Muscle of arm (tissue), 14 donors: ENCODE measurements at places on chromosomes 12 and 14. TPM values are rescaled to one million over a fixed set of nuclear protein-coding genes. Genes with fewer than 3 reads are reported as not detected.

LRRK2 gene
- 10.5 TPM for polyA plus RNA-seq

SLC25A21 gene
- polyA plus RNA-seq: 1.6 TPM

GRCh38 chr14:96416292-96416691 is 24.4 kb downstream of the AK7 start:
- DNase-seq: no peak

DNA sequence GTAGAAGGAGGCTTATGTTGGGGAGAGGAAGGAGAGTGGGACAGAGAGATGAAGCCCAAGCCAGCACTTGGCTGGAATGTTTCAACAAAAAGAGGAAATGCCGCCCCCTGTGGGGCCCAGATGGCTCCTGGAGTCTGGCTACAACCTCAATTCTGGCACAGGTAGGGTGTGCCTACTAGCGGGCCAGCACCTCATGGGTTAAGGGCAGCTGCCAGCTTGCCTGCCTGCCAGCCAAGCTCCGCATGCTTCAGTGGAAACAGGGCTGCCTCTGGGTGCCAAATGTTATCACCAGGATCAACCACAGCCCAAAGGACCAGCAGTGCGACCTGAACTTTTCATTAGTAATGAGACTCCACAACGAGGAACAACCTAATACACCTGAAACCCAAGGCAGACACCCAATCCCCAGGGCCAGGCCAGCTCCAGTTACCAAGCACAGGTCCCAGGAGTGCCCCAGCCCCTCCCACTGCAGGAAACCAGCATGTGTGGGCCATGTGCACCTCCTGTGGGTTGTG is 11.3 kb downstream of the RAB15 start:
- no peak for DNase-seq

GRCh38 chr14:99812892-99813291 is 19.7 kb downstream of the EML1 start:
- DNase-seq: no peak
